ENCODE measurements at places on chromosomes 13 and 19.

- DNase-seq: no peak
Measured at GRCh38 chr19:58395220-58395978, at the start of gene RNF225. Gene RNF225, plus strand, starts transcription at chr19:58395656. Its CDS starts 434 bp downstream, at chr19:58396090.

DNA sequence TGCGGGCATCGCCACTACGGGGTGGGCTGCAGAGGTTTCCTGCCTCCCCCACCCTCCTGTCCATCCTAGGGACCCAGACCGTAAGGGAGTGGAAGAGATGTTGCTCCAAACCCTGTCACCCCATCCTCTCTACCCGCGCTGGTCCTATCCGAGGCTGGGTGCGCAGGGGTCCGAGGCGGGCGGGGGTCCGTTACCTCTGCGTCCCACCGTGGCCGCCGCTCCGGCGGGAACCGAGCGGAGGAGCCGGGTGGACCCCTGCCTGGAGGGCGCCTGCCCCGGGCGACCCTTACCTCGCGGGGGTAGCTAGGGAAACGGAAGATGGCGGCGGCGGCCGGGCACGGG, at the start of gene DGKH:
DGKH (plus strand) TSS at position 307 of the 342 bp plus-strand sequence. CDS start 126 bp downstream, outside the sequence.
- no peak for DNase-seq

- no peak for DNase-seq
Measured at GRCh38 chr19:5141850-5142724, 173.2 kb downstream of the KDM4B start.

DNA sequence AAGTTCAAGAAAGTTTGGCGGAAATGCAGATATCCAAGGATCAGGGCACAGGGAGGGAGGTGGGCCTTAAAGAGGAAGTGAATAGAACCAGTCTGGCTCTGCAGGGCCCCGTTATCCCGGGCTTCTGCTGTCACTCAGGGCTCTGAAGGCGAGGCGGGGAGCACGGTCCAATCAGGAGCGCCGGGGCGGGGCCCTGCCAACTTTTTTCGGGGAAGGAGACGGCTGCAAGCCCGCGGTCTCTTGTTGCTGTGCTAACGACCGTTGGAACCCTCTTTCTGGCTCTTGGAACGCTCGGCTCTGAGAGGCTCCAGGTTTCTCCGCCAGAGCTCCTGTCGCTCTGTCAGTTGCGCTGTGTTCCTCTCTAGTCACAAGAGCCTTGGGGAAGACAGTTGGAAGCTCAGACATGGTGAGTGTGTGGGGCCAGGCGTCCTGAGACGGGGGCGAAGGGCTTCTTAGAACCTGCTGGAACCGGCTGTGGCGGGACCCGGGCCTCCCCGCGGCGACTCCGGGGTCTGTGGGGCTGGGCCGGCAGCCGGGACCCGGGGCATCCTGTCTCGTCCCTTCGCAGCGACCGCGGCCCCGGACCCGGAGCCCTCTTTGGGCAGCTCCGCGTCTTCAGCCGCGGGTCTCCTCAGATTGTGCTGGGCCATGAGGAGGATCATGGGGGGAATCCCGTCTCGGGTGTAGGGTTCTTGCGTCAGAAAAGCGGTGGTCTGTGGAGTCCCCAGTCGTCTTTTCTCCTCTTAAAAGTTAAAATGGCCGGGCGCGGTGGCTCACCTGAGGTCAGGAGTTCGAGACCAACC, 27.7 kb downstream of the ZNF844 start:
- DNase-seq: no peak

- DNase-seq: no peak
Measured at GRCh38 chr19:3606174-3606689, 443 bp downstream of the TBXA2R start.

DNA sequence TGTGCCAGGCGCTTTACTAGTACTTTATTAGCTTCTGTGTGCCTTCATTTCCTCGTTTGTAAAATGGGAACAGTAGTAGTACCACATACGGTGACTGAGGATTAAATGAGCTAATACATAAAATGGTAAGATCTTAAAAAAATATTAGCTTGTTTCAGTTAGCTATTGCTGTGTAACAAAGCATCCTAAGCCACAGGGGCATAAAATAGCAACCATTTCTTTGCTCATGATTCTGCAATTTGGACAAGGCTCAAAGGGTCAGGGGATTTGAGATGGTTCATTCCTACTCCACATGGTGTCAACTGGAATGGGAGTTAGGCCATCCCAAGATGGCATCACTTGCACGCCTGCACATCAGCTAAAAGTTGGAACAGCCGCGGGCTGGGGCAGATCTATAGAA, 13.3 kb downstream of the DYRK1B start:
- no peak for DNase-seq

- DNase-seq: no peak
Measured at GRCh38 chr13:101473458-101473857, 21.0 kb downstream of the ITGBL1 start.

- no peak for DNase-seq
Measured at GRCh38 chr19:10389863-10390262, 9.5 kb upstream of the TYK2 start.

Measured in SHP77 (cell line).